ENCODE measurements at places on chromosomes 16 and 17. TPM values are rescaled to one million over a fixed set of nuclear protein-coding genes. Genes with fewer than 3 reads are reported as not detected.
A peak's percentile ranks its signal among the peaks of the same experiment; 100 is the strongest.

GRCh38 chr17:8875436-8875835 lies 8.0 kb upstream of the PIK3R6 start:
- DNase-seq, result no peak

GRCh38 chr17:59154721-59155438 lies at the start of gene SKA2:
TSS of gene SKA2 (minus strand) at chr17:59155186. CDS start at chr17:59155163, 23 bp downstream.
- DNase-seq, result peak; percentile 89

NAGPA gene
- total RNA-seq, result 4.9 TPM

CMTR2 gene
- 27.7 TPM for total RNA-seq

- DNase-seq, result no peak
These were observed 695 bp upstream of the TMEM204 start for GRCh38 chr16:1532771-1533170.

EVPL gene
- total RNA-seq, result 7.7 TPM

GRCh38 chr17:79201536-79202227 lies 127.1 kb downstream of the ENGASE start:
- DNase-seq, result peak; percentile 5

CCL8 gene
- total RNA-seq, result not detected

- no peak for DNase-seq
These were observed 29.6 kb downstream of the NPTX1 start for GRCh38 chr17:80446645-80447405.

CD7 gene
- total RNA-seq, result 0.71 TPM
